ENCODE measurements at places on chromosomes 6 and 20.

DNA sequence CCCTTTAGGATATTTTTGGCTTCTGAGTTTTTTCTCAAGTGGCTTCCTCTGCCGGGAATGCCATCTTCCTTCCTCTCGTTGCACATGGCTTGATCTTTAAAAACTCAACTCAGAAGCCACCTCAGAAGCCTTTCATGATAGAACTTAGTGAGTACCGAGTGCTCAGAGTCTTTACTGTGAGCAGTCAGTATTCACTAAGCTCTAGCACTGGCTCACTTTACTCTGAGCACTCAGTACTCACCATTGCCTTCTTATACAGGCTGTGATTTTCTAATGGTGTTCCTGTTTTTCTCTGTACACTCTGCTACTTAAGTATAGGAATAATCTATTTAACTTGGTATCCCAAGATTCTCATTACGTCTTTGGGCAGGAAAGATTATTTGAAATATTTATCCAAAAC, 116.2 kb downstream of the PFDN4 start:
- no peak for DNase-seq

GRCh38 chr6:108838101-108838717, 10.0 kb upstream of the ARMC2 start:
- peak; percentile 36 for DNase-seq

- no peak for DNase-seq
Measured at GRCh38 chr20:32526125-32526524, 59.0 kb downstream of the NOL4L start.

- DNase-seq: no peak
Measured at GRCh38 chr20:61320691-61321425, 68.8 kb downstream of the CDH4 start.

- no peak for DNase-seq
Measured at GRCh38 chr20:52102126-52102525, 89.5 kb downstream of the ZFP64 start.

DNA sequence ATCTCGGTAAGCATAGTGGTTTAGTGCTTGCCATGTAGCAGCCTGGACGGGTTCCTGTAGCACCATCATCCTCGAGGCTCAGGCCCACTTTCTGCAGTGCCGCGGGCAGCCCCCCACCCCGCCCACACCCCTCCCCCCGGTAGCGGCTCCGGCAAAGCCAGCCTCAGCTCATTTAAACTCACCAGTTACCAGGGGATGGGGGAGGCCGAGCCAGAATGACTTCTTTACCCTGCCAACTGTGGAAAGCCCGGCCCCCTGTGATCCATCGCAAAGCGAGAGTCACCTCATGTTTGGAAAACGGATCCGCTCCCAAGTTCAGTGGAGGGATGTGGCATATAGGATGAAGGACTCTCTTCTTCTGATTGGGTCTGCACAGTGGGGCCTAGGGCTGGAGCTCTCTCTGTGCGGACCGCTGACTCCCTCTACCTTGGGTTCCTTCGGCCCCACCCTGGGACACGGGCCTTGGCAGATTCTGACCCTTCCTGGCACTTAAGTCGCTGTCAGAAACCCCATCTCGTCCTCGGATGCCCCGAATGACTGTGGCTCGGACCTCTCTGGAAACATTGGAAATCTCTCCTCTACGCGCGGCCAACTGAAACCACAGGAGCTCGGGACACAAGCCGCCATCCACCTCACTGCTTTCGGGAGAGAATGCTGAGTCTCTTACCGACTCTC, 337.8 kb upstream of the DEFB115 start:
- no peak for DNase-seq
